Thyroid gland (tissue), 4 donors: ENCODE measurements at places on chromosomes 5 and 9. TPM values are rescaled to one million over a fixed set of nuclear protein-coding genes. Genes with fewer than 3 reads are reported as not detected.

Gene PCDHGA4
- total RNA-seq: 7.7 TPM

- no peak for DNase-seq
- no peaks in the 10 kb centered on the region for H3K36me3 ChIP-seq
- H3K27ac ChIP-seq: no peak overlapping the region
- H3K4me3 ChIP-seq: no peak overlapping the region
Observed at GRCh38 chr9:70795841-70796240, 325.6 kb downstream of the TRPM3 start.

GRCh38 chr9:111632060-111632459, 926 bp downstream of the DNAJC25 start:
- peak overlapping the region; percentile 93 for H3K4me3 ChIP-seq
- H3K27me3 ChIP-seq: no peaks in the 10 kb centered on the region
- H3K27ac ChIP-seq: no peak overlapping the region

DNA sequence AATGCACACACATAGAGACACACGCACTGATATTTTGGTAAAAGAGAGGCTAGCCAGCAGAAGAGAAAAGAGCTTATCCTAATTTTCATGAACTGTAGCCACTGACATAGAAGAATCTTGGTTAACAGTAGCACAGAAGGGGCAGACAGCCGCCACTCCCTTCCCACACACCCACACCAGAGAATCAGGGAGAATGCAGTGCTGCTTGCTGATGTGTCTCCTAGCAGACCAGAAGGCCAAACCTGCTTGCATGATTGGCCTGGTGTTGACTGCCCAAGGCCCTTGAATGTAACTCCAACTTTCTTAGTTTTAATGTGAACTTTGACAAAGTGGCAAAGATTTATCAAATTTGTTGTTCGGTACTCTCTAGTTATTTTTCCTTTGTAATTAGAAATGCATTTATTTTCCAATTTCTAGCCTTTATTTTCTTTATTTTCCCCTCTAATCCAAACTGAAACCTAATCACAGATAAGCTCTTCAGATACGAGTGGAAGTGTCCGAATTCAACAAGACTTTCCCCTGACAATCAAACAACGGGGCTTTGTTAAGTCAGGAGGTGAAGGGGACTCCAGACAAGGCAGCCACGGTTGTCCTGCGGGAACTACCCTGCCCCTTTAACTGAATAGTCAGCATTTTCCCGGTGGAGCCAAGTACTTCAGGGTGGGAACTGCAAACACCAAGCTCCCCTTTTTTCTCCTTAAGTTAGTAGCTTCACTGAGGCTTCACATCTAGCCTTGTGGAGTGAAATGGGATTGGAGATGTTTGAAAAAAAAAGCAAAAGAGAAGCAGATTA, 81.9 kb upstream of the CTSL start:
- no peak overlapping the region for H3K4me3 ChIP-seq
- DNase-seq: peak; percentile 54
- no peaks in the 10 kb centered on the region for H3K36me3 ChIP-seq
- H3K27ac ChIP-seq: peak overlapping the region; percentile 69
- H3K27me3 ChIP-seq: no peaks in the 10 kb centered on the region
- H3K4me1 ChIP-seq: peaks cover 48% of the 10 kb centered on the region

- peaks cover 7% of the 10 kb centered on the region for H3K4me1 ChIP-seq
- H3K27ac ChIP-seq: peak overlapping the region; percentile 39
- H3K36me3 ChIP-seq: no peaks in the 10 kb centered on the region
- DNase-seq: peak; percentile 47
- no peaks in the 10 kb centered on the region for H3K27me3 ChIP-seq
Observed at GRCh38 chr9:3732077-3733038, 206.6 kb upstream of the RFX3 start.

- H3K27ac ChIP-seq: no peak overlapping the region
- H3K4me3 ChIP-seq: no peak overlapping the region
- peaks cover 5% of the 10 kb centered on the region for H3K4me1 ChIP-seq
- H3K36me3 ChIP-seq: no peaks in the 10 kb centered on the region
- no peak for DNase-seq
- no peaks in the 10 kb centered on the region for H3K27me3 ChIP-seq
Observed at GRCh38 chr9:94443032-94443722, 111.7 kb upstream of the PCAT7 start.
